A549 treated with dexamethasone at 1 μM for 4 hours (cell line): ENCODE measurements at places on chromosomes 2 and 18. TPM values are rescaled to one million over a fixed set of nuclear protein-coding genes. Genes with fewer than 3 reads are reported as not detected.

Gene PLGLB2
- 0.11 to 0.37 TPM (median 0.18 TPM) in 3 of 5 replicates, not detected in the others for total RNA-seq

Gene UGT1A4
- total RNA-seq: 0.07 TPM in 1 of 5 replicates, not detected in the others

Gene SKA1
- 12.4 to 15.3 TPM (median 13.4 TPM) in 5 replicates for total RNA-seq

Gene GNAL
- 5.7 to 8.6 TPM (median 7.4 TPM) in 5 replicates for total RNA-seq

Gene ANKRD30B
- not detected in 5 replicates for total RNA-seq

Gene KANSL1L
- 0.52 to 1.1 TPM (median 0.67 TPM) in 5 replicates for total RNA-seq

Gene KRTCAP3
- 0.39 to 0.87 TPM (median 0.45 TPM) in 5 replicates for total RNA-seq

Gene GPR45
- not detected in 5 replicates for total RNA-seq

Gene HOXD3
- 0.14 to 0.21 TPM (median 0.18 TPM) in 3 of 5 replicates, not detected in the others for total RNA-seq

Gene WDR7
- 2.7 to 4.4 TPM (median 4.0 TPM) in 5 replicates for total RNA-seq

Gene GFPT1
- total RNA-seq: 19.0 to 33.7 TPM (median 28.0 TPM) in 5 replicates

Gene GAREM1
- 4.2 to 8.2 TPM (median 6.1 TPM) in 5 replicates for total RNA-seq

Gene CDK15
- not detected in 5 replicates for total RNA-seq

Gene UGT1A5
- 0.06 TPM in 1 of 5 replicates, not detected in the others for total RNA-seq

Gene SERPINB3
- 0.06 to 0.16 TPM (median 0.10 TPM) in 5 replicates for total RNA-seq

Gene SNTG2
- not detected in 5 replicates for total RNA-seq
